ENCODE measurements at places on chromosomes 3 and 15.

DNA sequence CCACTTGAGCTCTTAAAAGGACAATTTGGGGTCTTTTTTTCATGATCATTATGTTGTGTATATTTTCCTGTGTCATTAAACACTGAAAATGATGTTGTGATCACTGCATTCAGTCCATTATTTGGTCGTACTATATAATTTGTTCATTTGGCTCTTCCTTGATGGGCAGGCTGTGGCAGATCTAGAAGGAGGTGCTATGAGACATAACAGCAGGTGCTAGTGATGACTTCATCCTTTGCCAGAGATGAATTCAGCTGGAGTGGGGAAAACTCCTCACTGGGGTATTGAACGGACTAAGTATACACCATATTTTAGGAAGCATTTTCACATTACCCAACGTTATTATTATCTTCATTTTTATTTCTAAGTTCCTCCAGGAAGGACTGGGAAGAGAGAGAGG lies 12.0 kb downstream of the CMTM7 start:
- no peak for DNase-seq

GRCh38 chr15:39084674-39085530 lies 496.0 kb upstream of the THBS1 start:
- DNase-seq = no peak

- DNase-seq = no peak
Measured at GRCh38 chr3:161250116-161250515, 29.0 kb downstream of the NMD3 start.

DNA sequence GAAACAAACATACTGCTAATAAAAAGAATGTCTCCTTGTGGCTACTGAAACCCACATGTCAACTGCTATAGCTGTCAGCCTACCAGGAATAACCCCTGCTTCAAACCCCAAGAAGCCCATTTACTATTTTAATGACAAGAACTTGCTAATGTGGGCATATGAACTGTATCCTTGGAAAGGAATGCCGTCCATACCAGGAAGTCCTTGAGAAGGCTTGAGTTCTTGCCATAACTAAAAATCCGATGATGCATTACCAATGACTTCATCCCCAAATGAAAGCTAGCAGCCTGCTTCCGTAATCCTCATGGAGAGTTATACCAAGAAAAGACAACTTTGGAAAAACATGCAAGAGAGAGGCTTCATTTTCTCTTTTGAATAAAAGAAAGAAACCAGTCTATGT lies 34.8 kb downstream of the MINDY4B start:
- DNase-seq = no peak

DNA sequence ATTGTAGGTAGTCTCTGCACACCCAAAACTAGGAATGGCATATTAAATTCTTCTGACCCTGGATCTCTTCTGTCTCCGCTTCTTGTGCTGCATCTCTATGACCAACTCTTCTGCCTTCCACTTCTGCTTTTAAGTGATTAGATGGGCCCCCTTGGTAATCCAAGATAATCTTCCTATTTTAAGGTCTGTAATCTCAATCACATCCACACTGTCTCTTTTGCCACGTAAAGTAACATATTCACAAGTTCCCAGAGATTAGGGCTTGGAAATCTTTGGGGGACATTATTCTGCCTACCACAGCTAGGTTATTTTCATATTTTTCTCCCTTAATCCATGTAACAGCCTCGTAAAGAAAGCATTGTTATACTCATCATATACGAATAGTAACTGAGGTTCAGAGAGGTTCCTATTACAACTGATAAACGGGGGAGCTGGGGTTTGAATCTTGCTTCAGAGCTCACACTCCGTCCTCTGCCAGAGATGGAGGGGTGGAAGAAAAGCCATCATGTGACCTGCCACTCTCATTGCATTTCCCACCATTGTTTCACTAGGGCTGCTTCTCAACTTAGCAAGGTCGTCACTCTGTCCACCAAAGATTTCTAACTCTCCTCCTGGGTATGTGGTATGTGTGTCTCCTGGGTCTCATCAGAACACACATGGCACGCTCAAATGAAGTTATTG lies 6.6 kb upstream of the CD47 start:
- no peak for DNase-seq

- no peak for DNase-seq
Measured at GRCh38 chr3:15903164-15903563, 105.4 kb upstream of the ANKRD28 start.

GRCh38 chr3:56754741-56755417 lies 46.9 kb downstream of the ARHGEF3 start:
- peak; percentile 42 for DNase-seq

Data from GM12864 (cell line).